Tracheal epithelial cell (primary cell): ENCODE measurements at places on chromosomes 16 and 17. TPM values are rescaled to one million over a fixed set of nuclear protein-coding genes. Genes with fewer than 3 reads are reported as not detected.

Gene CBX2
- 0.64 and 0.96 TPM in 2 replicates for total RNA-seq

Gene RASL10B
- total RNA-seq, result 0.64 and 0.72 TPM in 2 replicates

Gene NFE2L1
- total RNA-seq, result 116 and 137 TPM in 2 replicates

Gene TBC1D26
- not detected in 2 replicates for total RNA-seq

Gene CSH2
- total RNA-seq, result not detected in 2 replicates

Gene ACSM2A
- total RNA-seq, result not detected in 2 replicates

Gene FAM20A
- not detected in 2 replicates for total RNA-seq

Gene QRICH2
- total RNA-seq, result 1.3 and 4.1 TPM in 2 replicates

Gene CHST4
- not detected in 2 replicates for total RNA-seq

Gene PRSS36
- 1.9 and 2.8 TPM in 2 replicates for total RNA-seq

Gene CCL15
- not detected in 2 replicates for total RNA-seq

Gene ABCA9
- 0.24 TPM in 1 of 2 replicates, not detected in the other for total RNA-seq

Gene KRTAP1-5
- total RNA-seq, result 0.24 TPM in 1 of 2 replicates, not detected in the other

Gene SHISA6
- total RNA-seq, result not detected in 2 replicates

Gene CA10
- total RNA-seq, result 0.24 TPM in 1 of 2 replicates, not detected in the other

Gene FA2H
- total RNA-seq, result 1.9 and 3.4 TPM in 2 replicates

Gene KPNA2
- total RNA-seq, result 17.9 and 58.6 TPM in 2 replicates

Gene FAM117A
- 3.9 and 4.3 TPM in 2 replicates for total RNA-seq

Gene ITGB3
- 0.64 and 97.1 TPM in 2 replicates for total RNA-seq

Gene SKAP1
- total RNA-seq, result 2.2 TPM in 1 of 2 replicates, not detected in the other

Gene ADAP2
- 1.3 and 6.3 TPM in 2 replicates for total RNA-seq

Gene SCIMP
- total RNA-seq, result under 0.01 TPM in 1 of 2 replicates, not detected in the other

Gene SP6
- total RNA-seq, result 1.9 and 2.2 TPM in 2 replicates

Gene HS3ST3B1
- total RNA-seq, result 2.2 and 3.0 TPM in 2 replicates

Gene HAS3
- total RNA-seq, result 15.6 and 35.4 TPM in 2 replicates

Gene KCNG4
- not detected in 2 replicates for total RNA-seq

Gene PKD1
- 74.2 and 96.1 TPM in 2 replicates for total RNA-seq

Gene CACNA1H
- total RNA-seq, result under 0.01 and 0.24 TPM in 2 replicates

Gene CLDN7
- 223 and 297 TPM in 2 replicates for total RNA-seq

Gene NXN
- total RNA-seq, result 70.1 and 80.4 TPM in 2 replicates

Gene KRT35
- total RNA-seq, result not detected in 2 replicates

Gene CAPNS2
- 33.7 and 67.4 TPM in 2 replicates for total RNA-seq

Gene BHLHA9
- total RNA-seq, result not detected in 2 replicates

Gene EPX
- not detected in 2 replicates for total RNA-seq
